Kidney (tissue), 22 donors: ENCODE measurements at places on chromosomes 7 and 10. TPM values are rescaled to one million over a fixed set of nuclear protein-coding genes. Genes with fewer than 3 reads are reported as not detected.

GRCh38 chr7:115435178-115435577 lies 513.3 kb downstream of the MDFIC start:
- H3K36me3 ChIP-seq = no peaks in the 10 kb centered on the region
- no peaks in the 10 kb centered on the region for H3K4me1 ChIP-seq
- H3K27me3 ChIP-seq = no peaks in the 10 kb centered on the region

The FGL2 gene
- total RNA-seq = 96.9 TPM

The WAPL gene
- 34.7 TPM for total RNA-seq

The GOLGA7B gene
- total RNA-seq = 0.50 TPM

DNA sequence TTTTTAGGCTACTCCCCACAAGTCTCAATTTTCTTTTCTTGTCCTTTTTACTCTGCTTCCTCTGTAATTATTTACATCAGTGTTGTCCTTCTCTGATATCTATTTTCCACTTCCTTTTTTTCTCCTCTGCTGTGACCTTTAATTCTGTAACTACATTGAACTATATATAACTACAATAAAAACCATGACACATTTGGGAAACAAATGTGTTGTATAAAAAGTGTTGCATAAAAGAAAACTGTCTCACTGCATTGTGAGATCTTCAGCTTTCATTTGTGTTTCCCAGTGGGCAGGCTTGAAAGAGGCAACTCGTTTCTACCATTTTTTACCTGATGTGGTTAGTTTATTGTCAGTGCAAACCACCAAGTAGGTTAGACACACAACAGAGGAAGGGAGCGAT lies 483.9 kb upstream of the NRP1 start:
- no peak overlapping the region for H3K4me3 ChIP-seq
- H3K27me3 ChIP-seq = no peaks in the 10 kb centered on the region
- H3K27ac ChIP-seq = no peak overlapping the region
- no peaks in the 10 kb centered on the region for H3K4me1 ChIP-seq

DNA sequence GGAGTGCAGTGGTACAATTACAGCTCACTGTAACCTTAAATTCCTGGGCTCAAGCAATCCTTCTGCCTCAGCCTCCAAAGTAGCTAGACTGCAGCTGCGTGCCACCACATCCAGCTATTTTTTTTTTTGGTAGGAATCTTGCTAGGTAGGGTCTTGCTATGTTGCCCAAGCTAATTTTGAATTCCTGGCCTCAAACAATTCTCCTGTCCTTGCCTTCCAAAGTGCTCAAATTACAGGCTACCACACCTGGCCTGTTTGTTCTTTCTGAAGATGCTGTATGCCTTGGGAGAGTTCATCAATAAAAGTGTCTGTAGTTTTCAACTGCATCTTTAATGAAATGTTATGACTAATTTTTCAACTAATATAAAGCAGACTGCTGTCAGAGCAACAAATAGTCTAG lies 452 bp downstream of the SAMD9 start:
- no peaks in the 10 kb centered on the region for H3K27me3 ChIP-seq
- H3K4me1 ChIP-seq = peaks cover 4% of the 10 kb centered on the region
- DNase-seq = no peak

- H3K36me3 ChIP-seq = no peaks in the 10 kb centered on the region
- no peak overlapping the region for H3K27ac ChIP-seq
Observed at GRCh38 chr7:3229904-3230470, 71.1 kb upstream of the SDK1 start.

DNA sequence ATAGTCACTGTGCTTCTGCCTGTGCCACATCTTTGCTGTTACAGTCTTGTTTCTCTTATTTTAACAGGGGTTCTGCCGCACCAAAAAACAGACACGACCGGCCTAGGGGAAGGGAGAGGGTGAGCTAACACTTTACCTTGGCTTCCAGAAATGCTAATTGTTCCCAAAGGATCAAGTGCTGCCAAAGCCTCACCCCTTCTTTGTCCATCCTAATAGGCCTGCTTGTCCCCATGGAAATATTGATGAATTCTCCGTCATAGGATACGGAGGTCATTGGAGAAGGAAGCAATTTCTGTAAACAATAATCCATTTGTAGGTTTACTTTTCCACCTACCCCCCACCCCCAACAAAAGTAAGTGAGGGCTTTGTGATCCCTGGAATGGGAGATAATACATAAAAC lies 567.3 kb downstream of the KCNMA1 start:
- H3K4me3 ChIP-seq = no peak overlapping the region
- DNase-seq = no peak

The GRB10 gene
- 57.8 TPM for total RNA-seq

DNA sequence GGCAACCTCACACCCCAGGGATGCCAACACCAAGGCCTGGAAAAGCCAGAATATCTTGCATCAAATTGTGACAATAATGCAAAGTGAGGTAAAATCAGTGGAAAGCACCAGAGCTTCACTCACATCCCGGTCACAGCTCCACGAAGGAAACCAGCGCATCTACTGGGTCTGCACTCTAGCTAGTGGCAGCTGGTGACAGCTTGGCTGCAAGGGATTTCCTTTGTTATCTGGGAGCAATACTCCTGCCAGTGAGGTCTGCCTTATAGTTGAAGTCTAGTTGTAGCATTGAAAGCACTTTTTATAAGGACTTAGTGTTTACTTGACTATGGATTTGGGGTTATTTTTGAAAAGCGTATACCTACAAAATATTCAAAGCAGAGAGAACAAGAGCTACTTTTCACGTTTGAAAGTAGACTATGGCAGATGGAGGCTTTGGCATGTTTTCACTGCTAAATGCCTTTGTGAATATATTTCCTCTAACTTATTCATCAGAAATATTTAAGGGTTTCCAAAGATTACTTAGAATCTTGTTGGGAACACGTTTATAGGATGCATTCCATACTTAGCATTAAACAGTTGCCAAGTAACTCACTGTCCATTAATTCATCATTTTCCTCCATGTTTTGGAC lies 26.1 kb downstream of the WDFY4 start:
- no peak overlapping the region for H3K27ac ChIP-seq
- no peak overlapping the region for H3K4me3 ChIP-seq
- no peak for DNase-seq
- H3K4me1 ChIP-seq = no peaks in the 10 kb centered on the region
- no peaks in the 10 kb centered on the region for H3K36me3 ChIP-seq
- no peaks in the 10 kb centered on the region for H3K27me3 ChIP-seq
